ENCODE measurements at places on chromosomes 2 and 18.

DNA sequence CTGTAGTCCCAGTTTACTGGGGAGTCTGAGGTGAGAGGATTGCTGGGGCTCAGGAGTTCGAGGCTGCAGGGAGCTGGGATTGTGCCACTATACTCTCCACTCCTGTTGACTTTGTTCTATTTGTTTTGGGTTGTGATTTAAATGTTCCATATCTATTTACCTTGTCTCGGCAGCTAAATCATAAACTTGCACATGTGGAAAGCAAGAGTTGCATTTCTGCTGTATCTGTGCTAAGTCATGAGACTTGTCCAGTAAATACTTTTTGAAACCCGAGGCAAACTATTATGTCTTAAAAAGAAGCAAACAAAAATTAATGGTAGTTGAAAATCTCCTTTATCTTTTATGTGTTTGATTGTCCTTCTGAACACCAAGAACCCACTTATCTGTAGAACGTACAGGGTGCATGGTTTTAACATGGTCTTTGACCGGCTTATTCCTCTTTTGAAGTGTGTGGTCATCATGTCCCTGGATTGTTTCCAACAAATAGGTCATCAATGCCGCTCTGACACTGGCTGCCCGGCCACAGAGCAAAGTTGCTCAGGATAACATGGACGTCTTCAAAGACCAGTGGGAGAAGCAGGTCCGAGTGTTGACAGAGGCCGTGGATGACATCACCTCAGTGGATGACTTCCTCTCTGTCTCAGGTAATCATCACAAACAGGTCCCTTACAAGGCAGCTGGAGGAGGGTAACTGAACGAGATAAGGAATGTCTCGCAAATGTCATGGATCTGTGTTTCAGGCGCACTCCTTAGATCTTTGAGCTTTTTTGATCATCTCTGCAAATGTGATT, 241.1 kb upstream of the LRRTM1 start:
- no peak for DNase-seq

GRCh38 chr2:59734743-59735142, 818.7 kb downstream of the BCL11A start:
- no peak for DNase-seq

DNA sequence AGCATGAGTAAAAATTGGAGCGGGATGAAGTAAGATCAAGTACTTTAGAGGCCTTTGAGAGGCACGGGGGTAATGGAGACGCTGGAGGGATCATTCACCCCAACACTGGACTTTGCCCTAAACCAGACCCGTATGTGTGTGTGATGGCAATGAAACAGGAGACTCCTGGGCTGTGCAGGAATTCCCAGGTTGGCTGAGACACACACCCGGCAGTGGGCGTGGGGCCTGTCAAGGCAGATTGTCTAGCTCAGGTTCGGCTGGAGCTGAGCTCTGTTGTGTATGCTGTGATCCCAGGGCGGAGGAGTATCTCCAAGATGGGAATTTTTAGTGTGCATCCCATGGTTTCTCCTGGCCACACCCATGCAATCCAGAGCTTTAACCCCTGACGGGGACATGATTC, 83.2 kb upstream of the MC2R start:
- DNase-seq: no peak

DNA sequence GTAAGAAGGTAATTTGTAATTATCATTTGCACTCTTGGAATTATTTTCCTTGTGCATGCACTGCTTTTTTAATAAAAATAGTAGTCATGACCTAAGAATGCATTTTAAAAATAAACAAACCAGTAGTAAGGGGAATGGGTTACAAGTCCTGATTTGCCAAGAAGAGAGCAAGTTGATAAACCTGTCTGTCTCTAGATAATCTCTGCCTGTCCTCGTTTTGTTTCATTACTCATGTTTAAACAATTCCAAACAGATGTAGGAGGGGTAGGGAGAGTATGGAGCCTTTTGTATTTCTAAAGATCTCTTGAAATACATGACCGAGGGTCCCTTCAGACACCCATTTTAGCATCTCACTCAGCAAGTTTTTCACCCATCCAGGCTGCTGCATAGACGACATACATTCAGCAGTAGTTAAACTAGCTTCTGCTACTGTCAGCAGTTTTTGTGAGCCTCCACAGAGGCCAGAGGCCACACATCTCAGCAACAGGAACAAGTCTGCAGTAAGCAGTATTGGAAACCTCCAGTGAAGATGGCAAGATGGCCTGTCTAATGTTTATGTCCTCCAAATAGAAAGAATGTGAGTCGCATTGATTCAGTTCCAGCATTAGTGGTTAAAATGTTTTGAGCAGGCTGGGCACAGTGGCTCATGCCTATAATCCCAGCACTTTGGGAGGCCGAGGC, 2.3 kb upstream of the EXOC6B start:
- DNase-seq: no peak

DNA sequence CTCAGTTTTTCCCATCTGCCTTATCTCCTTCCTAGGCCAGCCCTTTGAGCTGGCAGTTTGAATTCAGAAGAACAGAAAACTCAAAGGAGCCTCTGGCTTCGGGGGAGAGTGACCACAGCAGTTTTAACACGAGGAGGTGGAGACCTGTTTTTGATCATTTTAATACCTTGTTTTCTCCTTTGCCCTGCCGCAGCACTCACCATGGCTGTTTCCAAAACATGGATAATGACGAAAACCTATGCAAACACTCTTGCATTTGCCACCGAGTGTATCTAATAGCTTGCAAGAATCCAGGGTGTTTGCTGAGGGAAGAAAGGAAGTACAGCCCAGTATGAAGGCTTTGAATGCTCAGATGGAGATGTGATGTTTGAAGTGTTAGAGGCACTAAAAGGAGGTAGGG, 167.1 kb downstream of the PRKCE start:
- DNase-seq: no peak

- no peak for DNase-seq
Observed at GRCh38 chr2:227503433-227504406, 31.8 kb downstream of the AGFG1 start.

DNA sequence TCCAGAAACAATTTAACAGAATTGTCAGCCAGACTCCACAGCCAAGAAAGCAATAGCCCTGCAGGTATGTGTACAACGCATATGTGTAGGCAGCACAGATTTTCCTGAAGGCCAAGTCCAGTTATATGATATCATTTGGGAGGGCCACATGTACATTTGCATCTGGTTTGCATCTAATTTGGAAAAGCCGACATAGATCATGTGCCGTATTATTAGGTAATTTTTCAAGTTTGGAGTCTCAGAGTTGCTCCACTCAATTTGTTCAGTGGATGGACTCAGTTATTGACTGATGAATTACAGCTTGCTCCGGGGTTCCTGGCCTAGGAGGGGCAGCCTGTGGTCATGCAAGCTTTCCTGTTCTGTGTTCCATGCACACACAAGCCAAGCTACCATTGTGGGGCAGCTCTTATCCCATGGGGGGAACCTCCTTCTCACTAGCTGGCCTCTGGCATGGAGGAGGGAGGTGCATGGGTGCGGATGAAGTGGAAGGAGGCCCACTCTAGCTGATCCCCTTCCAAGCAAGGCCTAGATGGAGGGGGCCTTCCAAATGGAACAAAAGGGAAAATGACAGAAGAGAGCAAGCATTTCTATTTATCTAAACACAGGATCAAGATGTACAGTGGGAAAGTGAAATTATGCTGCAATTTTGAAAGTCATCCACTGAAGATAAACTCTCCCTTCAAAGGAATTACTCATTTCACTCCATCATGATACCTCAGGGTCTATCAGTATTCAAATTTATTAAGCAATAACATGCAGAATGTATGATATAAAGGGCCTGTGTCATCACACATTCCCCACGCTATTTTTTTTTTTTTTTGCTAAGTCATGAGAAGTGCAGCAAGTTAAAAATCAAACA, 202.6 kb upstream of the SMAD2 start:
- DNase-seq: no peak

GRCh38 chr2:18991177-18992168, 366.9 kb downstream of the OSR1 start:
- DNase-seq: peak; percentile 89

DNA sequence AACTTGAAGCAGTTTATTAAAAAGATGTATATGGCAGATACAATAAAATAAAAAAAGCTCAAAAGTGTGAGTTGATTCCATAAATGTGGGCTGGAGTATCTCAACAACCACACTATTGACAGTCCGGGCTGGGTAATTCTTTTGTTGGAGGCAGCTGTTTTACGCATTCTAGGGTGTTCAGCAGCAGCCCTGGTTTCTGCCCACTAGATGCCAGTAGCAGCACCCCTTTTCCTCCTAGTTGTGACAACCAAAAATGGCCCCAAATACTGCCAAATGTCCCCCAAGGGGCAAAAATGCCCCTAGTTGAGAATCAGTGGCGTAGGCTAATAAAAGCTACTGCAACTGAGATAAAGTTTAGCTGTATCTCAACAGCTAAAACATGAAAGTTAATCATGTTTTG, 44.8 kb downstream of the CHMP3 start:
- DNase-seq: no peak

DNA sequence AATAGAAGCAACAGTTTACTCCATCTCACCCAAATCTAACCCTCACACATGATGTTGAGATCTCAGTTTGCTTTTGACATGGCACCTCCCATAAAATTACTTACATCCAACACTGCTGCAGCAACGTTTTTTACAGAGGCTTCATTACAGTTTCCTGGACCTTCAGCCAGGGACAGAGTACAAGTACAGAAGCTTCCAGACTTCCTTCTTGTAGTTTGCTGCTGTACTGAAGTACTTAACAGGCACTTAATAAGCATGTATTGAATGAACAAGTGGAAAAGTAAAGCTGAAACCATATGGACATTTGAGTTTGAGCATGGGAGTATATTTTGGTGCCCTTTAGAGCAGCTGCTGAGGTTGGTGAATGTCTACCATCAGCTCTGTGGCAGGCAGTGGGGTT, 514.2 kb downstream of the PTPRM start:
- DNase-seq: no peak

DNA sequence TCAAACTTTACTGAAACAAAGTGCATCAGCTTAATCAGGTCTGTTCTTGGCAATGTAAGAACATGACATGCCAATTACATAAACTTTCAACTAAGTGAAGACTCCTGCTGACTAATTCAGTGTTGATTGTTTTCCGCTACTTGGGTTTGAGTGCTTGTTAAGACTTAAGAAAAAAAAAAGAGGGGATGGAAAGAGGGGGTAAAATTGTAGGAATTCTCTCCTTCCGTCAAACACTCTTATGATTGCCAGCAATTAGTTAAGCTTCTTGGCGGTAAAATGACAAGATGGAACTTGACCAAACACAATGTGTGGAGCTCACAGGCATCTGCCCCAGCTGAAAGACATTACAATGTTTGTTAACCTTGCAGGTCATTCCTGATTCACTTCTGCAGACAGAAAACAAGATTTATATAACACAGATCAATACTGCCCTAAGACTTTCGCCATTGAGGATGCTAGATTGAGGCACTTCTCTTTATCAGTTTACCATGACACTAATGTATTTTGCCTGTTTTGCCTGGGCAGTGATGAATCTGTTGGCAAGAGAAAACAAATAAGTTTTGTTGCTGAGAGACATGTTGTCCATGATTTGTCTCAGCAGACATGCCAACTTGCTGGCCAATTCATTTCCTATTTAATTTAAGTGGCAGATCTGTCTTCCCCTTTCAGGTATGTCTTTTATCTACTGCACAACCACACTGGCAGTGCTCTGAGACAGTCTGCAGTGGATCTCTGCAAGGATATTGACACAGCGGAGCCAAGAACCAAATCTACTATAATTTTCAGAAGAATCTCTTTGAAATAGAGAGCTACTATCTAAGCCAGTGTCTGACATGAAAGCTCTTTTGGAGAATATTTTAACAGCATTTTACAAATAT, 410.0 kb upstream of the KCNH7 start:
- DNase-seq: peak; percentile 34

GRCh38 chr2:162623888-162624287, 214.7 kb downstream of the KCNH7 start:
- no peak for DNase-seq

DNA sequence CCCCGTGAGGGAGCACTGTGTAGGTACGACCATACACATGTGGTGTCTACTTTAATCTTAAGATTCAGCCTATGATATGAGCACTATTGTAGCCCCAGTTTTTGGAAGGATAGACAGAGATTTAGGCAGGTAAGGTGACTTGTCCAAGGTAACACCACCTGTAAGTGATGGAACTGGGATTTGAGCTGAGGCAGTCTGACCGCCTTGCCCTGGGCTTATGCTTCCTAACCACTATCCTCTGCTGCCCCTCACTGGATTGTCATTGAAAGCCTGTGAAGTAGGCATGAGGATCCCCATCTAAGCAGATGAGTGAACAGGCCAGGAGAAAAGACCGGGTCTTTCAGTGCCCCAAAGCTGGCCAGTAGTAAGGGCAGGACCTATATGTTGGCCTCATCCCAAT, 343.8 kb downstream of the CYRIA start:
- no peak for DNase-seq

DNA sequence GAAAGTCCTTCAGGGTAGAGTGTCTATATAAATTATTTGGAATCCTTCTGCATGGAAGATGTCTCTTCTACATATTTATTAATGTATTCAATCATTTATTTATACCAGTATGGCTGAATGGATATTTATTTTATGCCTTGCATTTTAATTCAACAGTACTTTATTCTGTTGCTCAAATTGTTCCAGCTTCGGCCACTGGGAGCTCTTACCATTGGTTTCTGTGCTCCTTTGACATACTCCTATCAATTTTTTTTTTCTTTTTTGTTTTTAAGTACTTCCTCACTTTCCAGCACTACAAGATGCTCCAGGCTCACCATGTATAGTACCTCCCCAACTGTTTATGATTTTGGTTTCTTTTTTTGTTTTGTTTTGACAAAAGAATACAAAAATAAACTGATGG, 39.4 kb upstream of the WIPF1 start:
- no peak for DNase-seq

GRCh38 chr2:108382196-108382595, 4.4 kb downstream of the SULT1C4 start:
- no peak for DNase-seq

DNA sequence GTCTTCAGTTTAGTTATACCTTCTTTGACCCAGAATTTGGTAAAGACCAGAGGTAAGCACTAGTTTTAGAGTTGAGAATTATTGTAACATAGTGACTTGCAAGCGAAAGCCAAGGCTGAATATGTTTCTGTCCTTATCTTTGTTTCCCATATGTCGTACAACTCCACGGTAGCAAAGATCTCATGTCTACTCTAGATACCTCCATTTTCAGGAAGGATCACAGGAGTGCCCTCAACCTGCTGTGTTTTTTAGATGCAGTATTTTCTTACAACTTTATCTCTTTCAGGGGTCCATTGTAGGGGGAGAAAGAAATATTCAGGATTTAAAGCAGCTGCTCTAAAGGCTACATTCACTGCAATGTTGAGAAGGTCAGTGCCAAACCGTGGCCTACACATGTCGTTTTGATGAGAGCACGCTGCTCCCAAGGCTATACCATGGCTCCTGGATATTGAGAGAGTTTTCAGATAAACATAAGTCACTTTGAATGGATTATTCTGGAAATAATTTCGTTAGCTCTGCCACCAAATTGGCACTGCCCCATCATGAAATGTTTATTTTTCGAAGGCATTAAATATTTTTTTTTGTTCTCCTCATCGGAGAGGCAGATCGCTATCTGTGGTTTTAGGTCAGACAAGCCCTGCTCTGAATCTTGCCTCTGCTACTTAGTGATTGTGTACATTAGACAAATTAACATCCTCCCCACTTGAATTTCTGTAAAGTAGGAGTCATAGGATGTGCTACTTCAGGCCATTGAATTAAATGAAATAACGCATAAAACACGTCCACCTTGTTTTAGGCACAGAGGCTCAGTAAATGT, 2.1 kb downstream of the RHBDD1 start:
- DNase-seq: no peak

- DNase-seq: no peak
Observed at GRCh38 chr2:236408090-236408489, 143.9 kb upstream of the ASB18 start.

GRCh38 chr2:64359892-64360657, 93.9 kb upstream of the LGALSL start:
- DNase-seq: no peak

GRCh38 chr2:241882091-241882625, 12.6 kb downstream of the RTP5 start:
- DNase-seq: no peak
